AG20443 (cell line): ENCODE measurements at places on chromosomes 3 and 15.

GRCh38 chr3:3559786-3560185, 239.4 kb upstream of the LRRN1 start:
- no peak for DNase-seq

- DNase-seq: no peak
These were observed 746.3 kb downstream of the ROBO2 start for GRCh38 chr3:77786216-77786615.

- DNase-seq: peak; percentile 63
These were observed 627 bp upstream of the PLS1 start for GRCh38 chr3:142595581-142595950.

DNA sequence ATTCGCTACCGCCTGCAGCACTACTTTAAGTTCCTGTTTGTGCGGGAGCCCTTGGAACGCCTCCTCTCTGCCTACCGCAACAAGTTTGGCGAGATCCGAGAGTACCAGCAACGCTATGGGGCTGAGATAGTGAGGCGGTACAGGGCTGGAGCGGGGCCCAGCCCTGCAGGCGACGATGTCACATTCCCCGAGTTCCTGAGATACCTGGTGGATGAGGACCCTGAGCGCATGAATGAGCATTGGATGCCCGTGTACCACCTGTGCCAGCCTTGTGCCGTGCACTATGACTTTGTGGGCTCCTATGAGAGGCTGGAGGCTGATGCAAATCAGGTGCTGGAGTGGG, 995 bp downstream of the CHST14 start:
- DNase-seq: peak; percentile 59

DNA sequence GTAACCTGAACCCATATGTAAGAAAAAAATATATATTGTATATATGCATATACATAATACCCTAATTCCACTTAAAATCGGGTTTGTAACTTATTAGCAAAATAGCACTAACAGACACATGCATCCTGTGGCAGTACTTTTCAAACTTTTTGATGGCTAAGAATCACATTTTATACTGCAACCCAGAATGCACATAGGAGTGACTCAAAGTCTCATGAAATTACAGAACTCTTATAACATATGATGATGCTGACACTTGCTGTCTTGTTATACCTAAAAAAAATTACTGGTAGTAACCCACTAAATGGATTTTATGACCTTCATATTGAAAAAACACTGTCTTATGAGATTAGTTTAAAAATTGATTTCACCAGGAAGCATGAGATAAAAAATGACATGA, 152.4 kb upstream of the FRMD4B start:
- no peak for DNase-seq

DNA sequence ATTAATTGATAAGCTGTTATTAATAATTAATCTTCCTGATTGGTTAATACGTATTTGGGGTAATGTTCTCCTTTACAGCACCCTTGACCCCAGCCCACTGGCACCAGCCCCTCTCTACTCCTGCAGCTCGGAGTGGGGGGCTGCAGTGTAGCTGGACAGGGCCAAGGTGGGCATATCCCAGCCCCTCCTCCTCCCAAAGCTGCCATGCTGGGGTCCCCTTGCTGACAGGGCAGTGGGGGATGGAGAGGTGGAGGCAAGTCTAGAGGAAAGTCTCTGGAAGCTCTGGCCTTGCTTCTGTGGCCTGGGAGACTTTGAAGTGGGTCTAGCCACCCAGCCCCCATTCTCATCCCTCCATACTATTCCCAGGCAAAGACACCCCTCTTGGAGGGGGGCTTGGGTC, 35.8 kb downstream of the HCN4 start:
- DNase-seq: no peak

- no peak for DNase-seq
These were observed 251.2 kb upstream of the CTDSPL start for GRCh38 chr3:37610529-37610928.

DNA sequence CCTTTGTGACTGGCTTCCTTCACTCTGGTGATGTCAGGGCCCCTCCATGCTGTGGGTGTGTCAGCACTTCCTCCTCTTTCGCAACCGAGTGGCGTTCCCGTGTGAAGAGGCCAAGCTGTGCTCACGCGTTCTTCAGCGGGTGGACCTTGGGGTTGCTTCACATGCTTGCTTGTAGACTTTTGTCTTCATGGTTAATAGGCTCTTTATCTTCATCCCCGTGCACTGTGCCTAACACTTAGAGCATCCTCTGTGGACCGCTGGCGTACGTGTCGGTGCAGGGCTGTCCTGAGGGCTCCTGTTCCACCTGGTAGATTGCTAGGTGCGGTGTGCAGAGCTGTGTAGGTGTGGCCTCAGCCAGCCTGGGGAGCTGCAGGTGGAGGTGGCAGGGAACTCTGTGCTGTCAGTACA, 182.3 kb downstream of the OR4M2 start:
- no peak for DNase-seq

DNA sequence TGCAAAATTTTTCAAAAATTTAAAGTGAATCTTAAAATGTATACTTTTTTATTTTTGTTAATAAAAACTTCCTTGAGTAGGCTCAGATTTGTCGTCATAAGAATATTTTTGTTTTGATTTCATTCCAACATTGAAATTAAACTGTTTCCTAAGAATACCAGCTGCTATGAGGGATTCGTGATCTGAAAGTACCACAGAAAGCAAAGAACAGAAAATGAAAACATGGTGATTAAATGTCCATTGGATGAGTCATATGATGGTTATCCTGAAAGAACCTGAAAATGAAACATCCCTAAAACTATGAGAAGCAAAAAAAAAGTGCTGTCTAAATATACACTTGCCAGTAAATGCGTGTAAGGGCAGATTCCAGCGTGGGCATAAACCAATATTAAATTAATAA, 143.8 kb downstream of the GMNC start:
- peak; percentile 71 for DNase-seq

DNA sequence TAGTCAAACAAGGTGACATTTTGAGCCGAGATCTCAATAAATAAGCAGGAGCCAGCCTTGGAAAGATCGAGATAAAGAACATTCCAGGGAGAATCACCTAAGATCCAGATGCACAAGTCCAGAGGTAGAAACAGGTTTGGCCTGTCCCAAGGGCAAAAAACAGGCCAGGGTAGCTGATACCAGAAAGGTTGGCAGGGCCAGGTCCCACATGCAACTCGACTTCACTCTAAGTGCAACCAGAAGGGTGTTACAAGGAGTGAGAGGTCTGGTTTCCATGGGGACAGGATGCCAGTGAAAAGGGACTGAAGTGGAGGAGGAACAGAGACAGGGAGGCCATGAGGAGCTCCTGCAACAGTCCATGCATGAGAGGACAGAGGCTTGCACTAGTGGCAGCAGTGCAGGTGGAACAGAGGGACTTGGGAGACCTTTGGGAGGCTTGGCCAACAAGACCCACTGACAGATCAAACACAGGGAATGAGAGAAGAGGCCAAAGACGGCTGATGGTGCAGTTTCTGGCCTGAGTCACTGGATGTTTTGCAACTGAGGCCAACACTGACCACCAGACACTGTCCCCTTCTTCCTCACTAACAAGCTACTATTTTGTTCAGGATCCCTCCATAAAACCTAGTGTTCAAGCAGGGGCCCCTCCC, 5.2 kb downstream of the TPRA1 start:
- DNase-seq: peak; percentile 54
